ENCODE measurements at places on chromosomes 6 and 20.
A peak's percentile ranks its signal among the peaks of the same experiment; 100 is the strongest.

GRCh38 chr20:41776421-41776820, 158.2 kb upstream of the CHD6 start:
- no peak for DNase-seq

DNA sequence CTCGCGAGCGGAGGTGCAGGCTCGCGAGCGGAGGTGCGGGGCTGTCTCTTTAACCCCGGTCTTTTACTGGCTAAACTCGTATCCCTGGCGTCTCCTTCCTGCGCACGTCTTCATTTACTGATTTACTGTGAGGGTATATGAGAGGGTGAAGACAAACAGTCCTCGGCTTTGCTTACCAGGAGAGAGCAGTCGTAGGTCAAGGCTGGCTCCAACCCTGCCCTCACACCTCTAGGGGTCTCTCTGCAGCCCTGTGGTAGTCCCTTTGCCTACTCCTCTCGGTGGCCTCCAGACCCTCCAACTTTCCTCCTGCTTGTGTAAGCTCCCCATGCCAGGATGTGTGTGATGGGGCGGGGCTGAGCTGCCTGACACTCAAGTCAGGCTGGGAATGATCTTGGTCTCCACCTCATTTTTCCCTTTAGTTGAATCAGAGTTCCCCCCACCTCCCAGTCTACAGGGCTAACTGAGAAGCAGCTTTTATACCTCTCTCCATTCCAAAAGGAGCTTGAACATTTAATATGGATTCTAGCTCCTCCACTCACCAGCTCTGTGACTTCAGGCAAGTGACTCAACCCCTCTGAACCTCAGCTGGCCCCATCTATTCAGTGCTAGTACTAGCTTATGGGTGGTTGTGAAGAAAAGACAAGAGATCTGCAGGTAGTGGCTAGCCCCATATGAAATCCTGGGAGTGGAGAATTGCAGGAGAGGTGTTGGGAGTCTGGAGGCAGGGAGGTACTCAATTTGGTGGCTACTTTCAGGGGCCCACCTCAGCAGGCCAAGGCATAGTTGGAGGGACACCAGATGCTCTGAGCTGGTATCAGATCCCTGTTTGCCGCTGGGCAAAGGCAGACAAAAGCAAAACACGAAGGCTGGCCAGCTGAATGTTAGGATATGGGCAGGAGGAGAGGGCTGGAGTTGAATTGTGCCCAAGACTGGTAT, 902 bp downstream of the SLC29A1 start:
- peak; percentile 20 for DNase-seq

DNA sequence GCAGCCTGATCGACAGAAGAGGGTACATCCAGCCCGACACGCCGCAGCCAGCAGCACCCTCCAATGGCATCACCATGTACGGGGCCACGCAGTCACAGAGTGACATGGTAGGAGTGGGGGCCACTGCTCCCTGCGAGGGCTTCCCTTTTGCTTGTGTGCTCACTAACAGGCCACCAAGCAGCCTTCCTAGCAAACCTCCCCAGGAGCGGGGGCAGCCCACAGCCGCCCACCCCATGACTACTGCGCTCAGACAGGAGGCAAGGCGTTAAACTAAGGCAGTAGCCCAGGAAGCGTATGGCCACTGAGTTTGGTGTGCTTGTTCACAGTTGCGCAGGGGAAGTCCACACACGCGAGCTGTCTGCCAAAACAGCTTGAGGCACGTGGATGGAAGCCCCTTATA, 169.5 kb upstream of the SNX9 start:
- DNase-seq = no peak

GRCh38 chr20:42186337-42186736, 568.2 kb upstream of the CHD6 start:
- no peak for DNase-seq

DNA sequence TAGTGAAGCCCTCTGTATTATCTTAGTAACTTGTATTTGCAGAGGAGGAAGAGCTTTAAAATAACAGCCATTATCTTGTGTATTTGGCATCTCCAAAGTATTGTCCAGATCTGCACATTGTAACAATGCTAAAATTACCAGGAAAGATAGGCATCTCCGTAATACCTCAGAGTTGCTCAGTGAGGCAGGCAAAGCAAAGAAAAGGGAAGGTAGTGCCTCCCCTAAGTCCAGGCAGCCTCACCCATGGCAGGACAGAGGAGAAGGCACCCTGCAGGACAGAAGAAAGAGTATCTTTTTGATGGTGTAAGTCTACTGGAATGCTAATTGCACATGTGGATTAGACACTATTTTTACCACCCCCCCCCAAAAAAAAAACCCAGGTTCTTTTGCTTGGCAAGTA, 13.6 kb upstream of the SSTR4 start:
- no peak for DNase-seq
